ENCODE measurements at places on chromosomes 3 and 15.

DNA sequence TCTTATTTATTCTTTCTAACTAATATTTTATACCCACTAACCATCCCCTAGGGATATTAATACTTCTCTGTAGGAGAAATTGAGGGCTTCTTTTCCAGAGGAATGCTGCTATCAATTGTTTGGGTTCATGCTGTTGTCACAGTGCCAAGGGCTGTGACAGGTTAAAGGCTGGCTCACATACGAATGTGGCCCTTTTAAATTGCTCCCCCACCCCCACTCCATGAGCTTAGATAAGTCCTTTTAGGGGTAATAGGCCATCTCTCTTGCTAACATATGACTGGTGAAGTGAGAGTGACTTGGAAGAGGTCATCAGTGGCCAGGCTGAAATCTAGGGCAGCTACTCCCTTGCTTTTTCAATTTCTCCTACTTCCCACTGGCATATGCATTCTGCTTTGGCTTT is 121.9 kb upstream of the DPH6 start:
- no peak for DNase-seq

DNA sequence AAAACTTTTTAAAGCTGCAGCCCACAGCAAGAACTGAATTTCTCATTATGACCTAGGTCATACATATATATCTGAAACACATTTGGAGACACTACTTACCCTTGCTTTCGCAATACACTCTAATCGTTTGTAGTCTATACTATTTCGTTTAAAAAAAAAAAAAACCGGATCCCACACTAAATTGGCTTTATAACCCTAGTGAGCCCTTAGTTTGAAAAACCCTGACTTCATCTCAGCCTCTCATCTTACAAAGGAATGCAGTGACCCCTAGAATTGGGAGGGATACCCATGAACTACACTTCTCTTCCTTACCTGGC is 4.2 kb downstream of the RARRES1 start:
- no peak for DNase-seq

DNA sequence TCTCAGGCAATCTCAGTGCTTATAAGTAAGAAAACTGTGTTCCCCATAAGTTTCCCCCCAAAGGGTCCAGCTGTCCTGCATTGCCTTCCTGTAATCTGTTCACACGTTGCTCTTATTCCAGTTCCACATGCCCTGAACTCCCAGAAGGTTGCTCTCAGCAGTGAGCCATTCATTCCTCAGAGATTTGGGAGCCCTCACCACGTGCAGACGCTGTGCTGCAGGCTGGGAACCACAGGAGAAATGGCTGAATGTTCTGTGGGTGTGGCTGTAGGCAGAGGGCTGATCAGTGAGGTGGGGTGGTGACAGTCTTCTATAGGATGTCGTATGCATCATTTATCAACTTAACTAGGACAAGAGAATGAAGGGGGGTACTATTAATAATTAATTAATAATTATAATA is 3.3 kb upstream of the THSD4 start:
- no peak for DNase-seq

DNA sequence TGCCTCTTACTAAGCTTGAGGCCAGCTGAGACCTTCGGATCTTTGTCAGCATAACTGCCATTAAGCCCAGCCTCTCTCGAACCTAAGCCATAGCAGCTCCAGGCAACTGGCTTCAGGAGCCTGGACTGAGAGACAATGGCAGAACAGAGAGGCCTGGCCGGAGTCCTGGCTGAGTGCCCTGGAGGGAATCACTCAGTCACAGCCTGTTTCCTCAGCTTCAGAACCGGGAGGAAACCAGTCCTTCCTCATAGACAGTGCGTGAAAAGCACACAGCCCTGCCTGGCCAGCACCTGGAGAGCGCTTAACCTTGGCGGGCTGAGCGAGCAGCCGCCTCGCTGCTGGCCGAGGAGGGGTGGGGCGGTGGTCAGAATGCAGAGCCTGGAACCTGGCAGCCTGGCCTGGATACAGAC is 21.6 kb downstream of the RNU5B-1 start:
- no peak for DNase-seq

- no peak for DNase-seq
Observed at GRCh38 chr3:49641921-49642707, 32.0 kb upstream of the APEH start.

- DNase-seq: no peak
Observed at GRCh38 chr3:128569756-128570155, 76.8 kb upstream of the GATA2 start.

- no peak for DNase-seq
Observed at GRCh38 chr3:43432462-43432861, 146.1 kb downstream of the SNRK start.

- DNase-seq: no peak
Observed at GRCh38 chr15:64667736-64668161, 107.6 kb downstream of the RBPMS2 start.

DNA sequence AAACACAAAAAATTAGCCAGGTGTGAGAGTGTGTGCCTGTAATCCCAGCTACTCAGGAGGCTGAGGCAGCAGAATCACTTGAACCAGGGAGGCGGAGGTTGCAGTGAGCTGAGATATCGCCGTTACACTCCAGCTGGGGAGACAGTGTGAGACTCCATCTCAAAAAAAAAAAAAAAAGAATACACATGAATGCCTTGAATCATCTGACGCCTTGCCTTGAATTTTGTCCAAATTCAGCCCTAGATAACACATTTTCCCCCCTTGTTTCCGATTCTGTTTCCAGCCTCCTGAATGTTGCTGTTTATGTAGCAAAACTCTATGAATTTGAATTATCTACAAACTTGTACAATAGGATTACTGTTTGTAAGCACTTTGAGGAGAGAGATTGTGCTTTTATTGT is 98.7 kb upstream of the ARL6 start:
- DNase-seq: no peak

DNA sequence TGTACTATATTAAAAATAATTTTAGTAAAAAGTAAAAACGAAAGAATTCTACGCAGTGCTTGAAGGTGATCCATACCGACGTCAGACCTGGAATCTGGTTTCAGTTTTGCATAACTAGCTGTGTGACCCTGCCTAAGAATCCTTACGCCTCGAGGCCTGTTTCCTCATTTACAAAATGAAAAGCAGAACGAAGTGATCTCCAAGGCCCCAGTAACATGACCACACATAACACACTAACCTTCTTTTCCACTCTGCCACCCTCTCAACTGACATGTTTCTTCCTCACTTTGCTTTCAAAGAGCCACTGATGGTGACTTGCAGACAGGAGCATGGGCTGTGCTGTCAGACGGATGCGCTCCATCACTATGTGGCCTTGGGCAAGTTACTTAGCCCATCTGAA is 4.8 kb downstream of the MESD start:
- DNase-seq: no peak

DNA sequence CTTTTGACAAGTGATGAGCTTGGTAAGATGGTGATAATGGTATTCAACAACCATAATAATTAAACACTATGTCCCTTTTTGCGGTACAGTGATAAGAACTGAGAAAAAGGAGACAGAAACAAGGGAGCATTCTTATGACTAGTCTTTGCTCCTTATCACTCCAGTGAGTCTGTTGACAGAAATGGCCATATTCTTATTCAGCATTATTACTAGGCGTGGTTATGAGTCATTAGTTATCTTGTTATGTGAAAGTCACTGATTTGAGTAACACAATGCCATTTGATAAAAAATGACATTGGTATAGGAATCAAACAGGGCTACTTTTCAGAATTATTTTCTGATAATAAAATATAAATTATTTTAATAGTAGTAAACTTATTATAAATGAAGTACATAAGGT is 193.5 kb downstream of the C3orf38 start:
- DNase-seq: no peak

DNA sequence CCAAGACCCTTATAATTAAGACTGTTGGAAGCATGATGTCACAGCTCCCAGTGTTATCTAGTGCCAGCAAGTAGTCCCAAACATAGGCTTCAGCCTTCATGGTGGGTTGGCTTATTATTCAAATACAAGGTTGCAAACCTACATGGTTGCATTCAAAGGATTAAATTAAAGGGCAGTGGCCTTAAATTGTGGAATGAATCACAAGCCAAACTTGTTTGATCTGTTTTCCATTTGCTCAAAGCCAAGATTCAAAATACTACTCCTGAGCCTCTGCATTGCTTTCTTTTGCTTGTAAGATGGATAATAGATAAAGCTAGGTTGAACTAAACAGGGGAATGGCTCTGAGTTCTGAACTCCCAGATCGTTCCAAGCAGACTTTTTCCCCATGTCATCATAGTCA is 52.4 kb upstream of the GNB4 start:
- no peak for DNase-seq

GRCh38 chr15:29550834-29551465 is 271.3 kb downstream of the TJP1 start:
- DNase-seq: no peak

- DNase-seq: no peak
Observed at GRCh38 chr3:147472846-147473245, 63.7 kb downstream of the ZIC1 start.

GRCh38 chr3:43608751-43609150 is 13.1 kb downstream of the ANO10 start:
- DNase-seq: no peak

DNA sequence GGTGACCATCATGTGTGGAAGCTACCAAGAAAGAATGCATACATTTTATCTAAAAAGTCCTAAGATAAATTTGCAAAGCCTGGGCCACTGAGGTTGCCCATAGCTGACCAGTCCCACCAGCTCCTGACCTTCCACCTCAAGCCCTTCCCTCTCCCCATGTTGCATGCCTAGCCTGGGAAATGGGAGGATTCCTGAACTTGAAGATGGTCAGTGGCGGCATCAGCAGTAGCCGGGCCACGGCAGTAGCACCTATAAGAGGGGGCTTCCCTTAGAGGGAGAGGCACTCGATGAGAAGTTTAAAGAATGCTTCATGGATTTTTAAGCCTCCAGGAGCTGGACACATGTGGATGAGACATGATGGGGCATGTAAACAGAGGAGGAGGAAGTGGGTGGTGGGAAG is 172.1 kb downstream of the KLF13 start:
- no peak for DNase-seq

- DNase-seq: no peak
Observed at GRCh38 chr3:134066651-134067530, 37.2 kb upstream of the SLCO2A1 start.

DNA sequence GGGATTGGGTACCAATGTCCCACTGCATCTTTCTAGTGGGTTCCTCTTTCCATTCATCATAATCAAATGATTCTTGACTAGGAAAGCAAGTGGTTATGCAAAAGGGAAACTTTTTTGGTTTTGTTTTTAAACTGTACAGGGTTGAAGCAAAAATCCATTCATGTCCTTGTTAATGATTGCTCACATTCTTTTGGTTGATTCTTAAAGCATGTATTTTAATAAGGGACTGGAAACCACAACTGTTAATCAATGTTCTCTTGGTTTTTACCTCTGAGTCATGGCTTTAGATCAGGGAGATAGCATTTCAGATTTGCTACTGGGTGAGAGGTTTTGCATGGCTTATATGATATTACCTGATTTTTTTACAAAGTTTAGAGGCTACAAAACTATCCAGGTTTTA is 371.7 kb upstream of the RGMA start:
- DNase-seq: no peak

- DNase-seq: no peak
Observed at GRCh38 chr3:158091531-158091930, 14.7 kb downstream of the SHOX2 start.

- DNase-seq: no peak
Observed at GRCh38 chr3:426072-426471, 229.5 kb downstream of the CHL1 start.

DNA sequence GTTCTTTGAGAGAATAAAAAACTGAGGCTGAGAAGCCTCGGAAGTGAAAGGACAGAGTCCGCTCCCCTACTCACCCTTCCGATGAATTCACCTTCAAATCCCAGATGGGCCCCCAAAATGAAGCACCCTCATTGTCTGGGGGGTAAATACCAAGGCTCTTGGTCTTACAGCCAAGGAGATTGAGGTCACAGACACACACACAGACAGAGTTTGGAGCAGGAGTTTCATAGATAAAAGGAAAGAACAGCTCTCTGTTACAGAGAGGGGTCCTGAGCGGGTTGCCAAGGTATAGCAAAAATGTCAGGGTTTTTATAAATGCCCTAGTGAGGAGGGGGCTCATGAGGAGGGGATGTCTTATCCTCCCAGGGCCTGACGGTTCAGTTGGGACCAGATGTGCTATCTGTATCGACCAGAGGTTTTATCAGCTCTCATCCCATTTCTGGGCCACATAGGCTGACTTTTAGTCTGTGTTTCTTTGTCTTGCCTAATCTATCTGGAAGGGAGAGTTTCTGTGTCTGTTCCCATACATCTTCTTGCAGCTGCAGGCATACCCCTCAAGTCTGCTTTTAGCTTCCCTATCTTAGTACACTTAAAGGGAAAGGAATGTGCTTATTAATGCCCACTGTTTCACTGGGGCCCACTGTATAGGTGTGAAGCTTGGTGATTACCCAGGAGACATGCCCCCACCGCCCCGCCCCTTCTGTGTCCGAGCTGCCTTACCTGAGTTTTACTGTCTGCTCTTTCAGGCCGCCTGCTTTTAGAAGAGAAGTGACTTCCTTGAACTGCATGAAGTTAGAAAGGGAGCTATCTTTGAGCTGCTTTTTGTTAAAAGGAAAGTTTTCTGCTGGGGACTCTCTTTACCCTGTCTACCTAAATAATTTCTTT is 66.8 kb upstream of the ATP11B start:
- no peak for DNase-seq

GRCh38 chr3:13012221-13012691 is 61.0 kb downstream of the IQSEC1 start:
- no peak for DNase-seq

DNA sequence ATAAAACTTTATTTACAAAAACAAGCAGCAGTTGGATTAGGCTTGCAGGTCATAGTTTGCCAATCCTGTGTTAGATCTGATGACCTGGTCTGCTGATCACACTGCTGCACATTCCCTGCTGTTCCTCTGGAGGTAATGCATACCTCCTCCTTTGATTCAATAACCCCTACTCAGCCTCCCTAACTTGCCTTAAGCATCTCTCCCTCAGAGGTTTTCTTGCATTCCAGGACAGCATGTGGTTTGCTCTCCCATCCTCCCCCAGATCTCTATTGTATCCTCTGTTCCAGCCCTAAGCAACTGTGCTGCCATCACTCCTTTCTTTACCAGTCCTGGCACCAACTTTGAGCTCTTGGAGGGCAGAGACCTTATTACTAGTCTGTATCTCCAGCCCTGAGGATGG is 63.4 kb downstream of the CACNA2D3 start:
- DNase-seq: no peak

DNA sequence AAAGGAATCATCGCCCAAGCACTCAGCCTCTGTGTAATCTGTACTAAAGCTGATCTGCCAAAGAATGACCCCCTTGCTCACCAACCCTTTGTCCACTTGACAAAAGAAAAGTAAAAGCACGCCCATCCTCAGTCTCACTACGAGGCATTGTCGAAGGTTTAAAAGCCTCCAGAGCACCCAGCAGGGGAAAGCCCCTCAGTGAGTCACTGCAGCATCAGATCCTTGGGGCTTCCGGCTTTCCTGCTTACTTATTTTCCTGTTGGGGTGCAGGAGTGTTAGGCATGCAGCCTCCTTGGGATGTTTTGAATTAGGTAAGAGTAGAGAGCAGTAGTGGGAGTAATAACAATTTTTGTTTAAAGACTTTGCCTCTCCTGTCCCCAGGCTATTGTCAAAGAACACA is 216.1 kb downstream of the MTHFS start:
- DNase-seq: no peak

GRCh38 chr15:92747047-92747446 is 91.5 kb upstream of the FAM174B start:
- DNase-seq: no peak

Data from NCI-H345 (cell line).